NAMALWA (cell line): ENCODE measurements at places on chromosomes 3 and 15.

DNA sequence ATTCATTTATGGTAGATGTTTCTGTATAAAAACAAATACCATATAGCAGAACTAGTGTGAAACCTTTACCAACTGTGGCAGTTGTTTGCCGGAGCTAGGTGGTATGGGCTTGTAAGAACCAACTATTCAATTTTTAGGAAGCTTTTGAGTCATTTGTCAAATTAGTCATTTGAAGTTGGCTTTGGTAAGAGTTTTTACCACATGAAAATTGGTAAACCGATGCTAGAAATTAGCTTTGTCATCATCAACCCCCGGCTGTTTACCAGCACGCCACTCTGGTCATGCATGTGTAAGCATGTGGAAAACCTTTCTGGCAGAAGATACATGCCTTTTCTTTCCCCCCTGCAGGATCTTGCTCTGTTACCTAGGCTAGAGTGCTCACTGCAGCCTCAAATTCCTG, 63.3 kb downstream of the IL1RAP start:
- DNase-seq, result no peak

GRCh38 chr3:194273743-194274310, 77.3 kb downstream of the CPN2 start:
- DNase-seq, result no peak

- no peak for DNase-seq
Observed at GRCh38 chr3:126106336-126107202, 22.6 kb upstream of the SLC41A3 start.

DNA sequence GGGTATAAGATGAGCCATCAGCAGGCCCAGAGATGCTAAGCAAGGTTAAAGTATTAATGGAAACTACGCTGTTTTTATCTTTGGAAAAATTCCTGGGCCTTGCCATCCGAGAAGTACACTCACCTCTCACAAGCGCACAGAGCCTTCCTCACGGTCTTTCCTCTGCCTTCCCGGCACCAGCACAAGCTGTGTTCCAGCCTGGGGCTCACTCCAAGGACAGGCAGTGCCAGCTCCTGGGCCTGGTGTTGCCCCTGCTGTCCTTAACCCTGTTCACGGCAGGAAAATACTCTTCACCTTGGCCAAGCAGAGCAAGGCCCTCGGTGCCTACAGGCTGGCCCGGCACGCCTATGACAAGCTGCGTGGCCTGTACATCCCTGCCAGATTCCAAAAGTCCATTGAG, 14.3 kb upstream of the RHO start:
- DNase-seq, result no peak

DNA sequence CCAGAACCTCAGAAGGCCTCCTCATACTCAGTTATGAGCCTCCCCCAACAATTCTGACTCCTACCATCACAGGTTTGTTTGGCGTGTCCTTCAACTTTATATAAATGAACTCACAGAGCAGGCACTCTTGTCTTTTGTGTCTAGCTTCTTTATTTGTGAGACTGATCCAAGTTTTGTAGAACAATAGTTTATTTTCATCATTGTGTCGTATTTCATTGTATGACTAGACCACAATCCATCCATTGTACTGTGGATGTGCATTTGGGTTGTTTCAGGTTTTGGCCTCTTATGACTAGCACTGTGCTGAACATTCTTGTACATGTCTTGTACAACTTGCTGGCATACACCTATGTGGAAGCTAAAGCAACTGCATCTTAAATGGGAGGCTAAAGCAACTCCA, 292.8 kb upstream of the LYSMD4 start:
- no peak for DNase-seq

DNA sequence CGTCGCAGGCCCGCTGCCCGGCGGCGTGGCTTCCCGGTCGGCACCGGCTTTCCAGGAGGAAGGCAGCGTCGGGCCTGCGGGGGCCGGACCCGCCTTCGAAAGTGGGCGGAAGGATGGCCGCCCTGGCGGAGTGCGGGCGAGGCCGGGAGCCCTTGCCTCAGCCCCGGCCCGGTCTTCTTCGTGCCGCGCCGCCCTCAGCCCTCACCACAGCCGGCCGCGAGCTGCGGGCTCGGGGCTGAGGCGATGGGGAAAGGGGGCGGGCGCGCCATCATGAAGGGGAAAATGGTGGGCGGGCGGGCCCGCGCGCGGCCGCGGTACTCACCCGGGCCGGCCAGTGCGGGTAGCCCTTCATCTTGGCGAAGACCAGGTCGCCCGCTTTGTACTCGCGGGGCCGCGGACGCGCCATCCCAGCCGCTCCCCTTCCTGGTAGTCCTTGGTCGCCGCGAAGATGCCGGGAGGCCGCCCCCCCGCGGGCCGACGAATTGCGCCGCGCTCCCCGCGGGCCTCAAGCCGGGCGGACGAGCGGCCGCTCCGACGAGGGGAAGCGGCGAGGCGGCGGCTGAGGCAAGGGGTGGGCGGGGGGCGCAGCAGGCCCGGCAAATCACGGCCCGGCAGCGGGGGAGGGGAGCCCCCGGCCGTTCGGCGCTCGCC, 489 bp downstream of the HDGFL3 start:
- DNase-seq, result peak; percentile 31

GRCh38 chr3:108085370-108085769, 5.5 kb downstream of the CD47 start:
- no peak for DNase-seq

DNA sequence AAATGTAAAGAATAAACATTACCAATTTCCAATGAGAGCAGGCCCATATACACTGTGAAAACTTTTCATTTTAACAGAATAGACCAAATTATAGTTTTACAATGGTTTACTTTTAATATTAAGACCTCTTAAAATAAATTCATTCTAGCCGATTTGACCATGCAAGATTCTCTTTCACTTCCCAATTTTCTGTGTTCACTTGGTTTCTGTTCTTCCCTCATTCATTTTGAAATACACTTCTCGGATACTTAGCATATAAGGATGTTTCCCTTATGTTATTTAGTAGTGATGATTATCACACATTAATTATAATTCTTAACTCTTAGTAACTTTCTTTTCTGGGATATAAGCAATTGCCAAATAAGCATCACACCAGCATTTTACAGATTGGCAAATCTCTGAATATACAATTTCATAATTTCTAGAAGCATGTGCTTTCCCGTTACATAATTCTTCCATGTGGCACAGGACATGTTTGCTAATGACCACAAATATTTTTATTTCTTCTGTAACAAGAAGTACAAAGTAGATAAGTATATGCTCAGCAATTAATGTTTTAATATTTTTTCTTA, 13.9 kb downstream of the OR5H15 start:
- no peak for DNase-seq

GRCh38 chr3:31999907-32000439, 18.4 kb downstream of the ZNF860 start:
- DNase-seq, result no peak

DNA sequence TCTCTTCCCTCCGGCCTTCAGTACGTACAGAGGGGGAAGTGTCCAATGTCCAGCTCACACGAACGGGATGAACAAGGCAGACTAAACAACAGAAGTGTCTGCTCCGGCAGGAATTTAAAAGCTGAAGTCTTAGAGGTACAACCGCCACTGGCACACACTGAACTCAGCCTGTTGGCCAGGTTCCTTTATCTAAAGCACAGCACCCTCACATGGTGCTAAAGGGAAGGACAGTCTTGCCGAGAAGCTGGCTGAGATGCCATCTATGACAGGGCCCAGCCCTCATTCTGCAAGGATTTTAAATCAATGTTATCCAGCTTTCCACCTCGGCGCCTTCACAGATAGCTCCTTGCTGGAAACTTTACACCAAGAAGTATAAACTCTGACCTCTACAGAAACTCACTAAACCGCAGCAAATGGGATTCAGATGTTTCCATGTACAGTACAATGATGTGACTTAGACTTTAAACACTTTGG, 2.8 kb downstream of the ADAMTS17 start:
- DNase-seq, result peak; percentile 71

GRCh38 chr15:41630616-41631217, 29.5 kb upstream of the MGA start:
- DNase-seq, result no peak

- no peak for DNase-seq
Observed at GRCh38 chr3:106309274-106309673, 440.5 kb upstream of the CBLB start.

DNA sequence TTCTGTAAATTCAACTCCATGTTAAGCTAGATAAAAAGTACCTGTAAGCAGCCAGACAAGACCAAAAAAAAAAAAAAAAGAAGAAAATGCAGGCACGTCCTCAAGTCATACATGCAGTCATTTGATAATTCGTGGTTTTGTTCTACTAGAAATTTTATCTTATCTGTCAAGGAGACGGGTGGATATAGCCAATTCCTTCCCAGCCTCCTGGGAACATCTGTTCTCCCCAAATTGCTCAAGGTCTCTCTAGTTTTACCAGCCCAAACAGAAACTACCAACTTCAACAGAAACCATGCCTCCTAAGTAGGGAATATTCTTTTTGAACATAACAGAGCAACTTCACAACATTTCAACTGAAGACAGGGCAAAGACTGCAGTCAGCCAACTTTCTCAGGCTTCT, 19.5 kb downstream of the RYK start:
- DNase-seq, result no peak

- DNase-seq, result no peak
Observed at GRCh38 chr3:126924458-126924857, 58.5 kb upstream of the PLXNA1 start.

GRCh38 chr15:33834892-33835743, 133.2 kb upstream of the CHRM5 start:
- no peak for DNase-seq

DNA sequence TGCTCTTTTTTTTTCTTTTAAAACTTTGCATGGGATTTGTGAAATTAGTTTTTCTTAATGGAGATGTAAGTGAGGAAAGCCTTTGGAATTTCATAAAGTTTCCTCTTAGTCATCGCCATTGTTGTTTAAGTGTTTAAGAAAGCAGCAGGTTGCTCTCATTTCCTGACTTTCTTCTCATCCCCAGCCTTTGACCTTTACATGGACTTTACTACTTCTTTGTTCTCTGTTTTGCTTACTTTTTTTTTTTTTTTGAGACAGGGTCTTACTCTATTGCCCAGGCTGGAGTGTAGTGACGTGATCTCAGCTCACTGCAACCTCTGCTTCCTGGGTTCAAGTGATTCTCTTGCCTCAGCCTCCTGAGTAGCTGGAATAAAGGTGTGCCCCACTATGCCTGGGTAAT, 38.6 kb downstream of the FBXL2 start:
- no peak for DNase-seq

DNA sequence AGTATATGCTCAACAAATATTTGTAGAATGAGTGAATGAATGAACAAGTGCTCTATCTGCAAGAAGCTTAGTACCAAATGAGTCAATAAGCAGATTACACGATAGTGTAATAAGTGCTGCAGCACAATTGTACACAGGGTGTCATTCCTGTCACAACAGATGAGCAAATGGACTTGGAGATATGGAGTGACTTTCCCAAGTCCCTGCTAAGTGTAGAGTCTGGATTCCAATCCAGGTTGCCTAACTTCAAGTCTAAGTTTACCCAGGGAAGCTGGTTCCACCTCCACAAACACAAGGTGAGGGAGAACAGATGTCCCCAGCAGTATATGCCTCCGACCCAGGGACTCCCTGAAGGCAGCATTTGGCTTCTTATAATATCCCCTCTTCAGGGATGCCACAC, 77.7 kb upstream of the RAD18 start:
- DNase-seq, result no peak

- no peak for DNase-seq
Observed at GRCh38 chr3:42704136-42704841, 1.7 kb upstream of the HHATL start.

DNA sequence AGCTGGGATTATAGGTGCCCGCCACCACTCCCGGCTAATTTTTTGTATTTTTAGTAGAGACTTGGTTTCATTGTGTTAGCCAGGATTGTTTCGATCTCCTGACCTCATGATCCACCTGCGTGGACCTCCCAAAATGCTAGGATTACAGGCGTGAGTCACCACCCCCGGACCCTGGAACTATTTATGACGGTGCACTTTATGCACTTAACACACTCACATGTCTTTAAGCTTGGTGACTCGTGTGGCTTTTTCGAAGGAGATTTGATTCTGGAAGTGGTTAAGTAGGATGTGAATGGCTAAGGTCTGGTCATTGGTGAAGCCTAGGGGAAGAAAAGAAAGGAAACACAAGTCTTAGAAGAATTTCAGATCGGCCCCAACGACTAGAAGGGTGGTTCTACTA, 20.3 kb downstream of the BBS4 start:
- DNase-seq, result no peak

DNA sequence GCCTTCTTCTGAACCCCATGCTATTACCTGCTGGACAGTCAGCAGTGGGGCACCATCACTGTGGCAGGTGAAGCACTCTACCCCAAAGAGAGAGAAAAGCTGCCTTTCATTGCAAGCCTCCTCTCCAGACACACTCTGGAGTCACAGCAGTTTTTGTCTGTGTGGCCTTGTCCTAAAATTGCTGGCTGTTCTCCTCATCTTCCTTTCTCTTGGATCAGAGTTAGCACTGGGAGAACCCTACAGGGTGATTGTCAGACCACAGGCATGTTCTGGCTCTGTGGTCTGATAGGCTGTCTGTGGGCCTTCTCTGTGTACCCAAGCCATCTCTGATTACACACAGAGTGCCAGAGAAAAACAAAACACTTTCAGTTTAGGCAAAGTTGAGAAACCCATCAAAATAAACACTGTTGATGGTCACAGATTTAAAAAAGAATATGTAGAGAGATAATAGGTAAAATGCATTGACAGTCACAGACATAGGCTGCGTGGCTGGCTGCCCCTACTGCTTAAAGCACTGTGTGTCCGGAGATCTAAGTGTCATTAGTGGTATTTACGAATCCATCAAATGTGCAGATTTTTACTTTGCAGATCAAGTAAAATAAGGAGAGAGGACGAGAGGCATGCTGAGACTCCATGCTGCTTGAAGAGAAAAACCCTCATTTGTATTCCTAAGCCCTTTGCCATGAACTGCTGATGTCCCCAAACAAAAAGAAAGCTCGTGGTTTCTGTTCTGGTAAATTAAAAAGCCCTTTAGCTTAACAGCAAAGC, 689.9 kb downstream of the TUSC7 start:
- no peak for DNase-seq

DNA sequence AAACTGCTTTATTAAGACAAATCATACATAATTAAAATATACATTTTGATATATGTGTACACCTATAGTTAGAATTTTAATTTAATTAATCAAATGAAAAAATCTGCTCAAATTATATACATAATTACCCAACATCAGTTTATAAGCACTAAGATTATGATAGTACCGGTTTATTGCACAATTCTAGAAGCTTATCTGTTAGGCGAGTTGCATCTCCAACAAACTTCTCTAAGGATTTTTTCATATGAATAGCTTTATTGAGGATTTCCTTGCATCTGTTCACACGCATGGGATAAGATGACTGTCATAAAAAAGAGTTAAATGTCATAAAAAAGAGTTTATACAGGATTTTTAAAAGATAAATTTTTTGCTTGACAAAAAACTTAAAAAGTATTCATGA, 19.9 kb upstream of the XRN1 start:
- no peak for DNase-seq

GRCh38 chr3:188200481-188200880, 46.5 kb downstream of the LPP start:
- DNase-seq, result no peak
